ENCODE measurements at places on chromosomes 3 and 15.

DNA sequence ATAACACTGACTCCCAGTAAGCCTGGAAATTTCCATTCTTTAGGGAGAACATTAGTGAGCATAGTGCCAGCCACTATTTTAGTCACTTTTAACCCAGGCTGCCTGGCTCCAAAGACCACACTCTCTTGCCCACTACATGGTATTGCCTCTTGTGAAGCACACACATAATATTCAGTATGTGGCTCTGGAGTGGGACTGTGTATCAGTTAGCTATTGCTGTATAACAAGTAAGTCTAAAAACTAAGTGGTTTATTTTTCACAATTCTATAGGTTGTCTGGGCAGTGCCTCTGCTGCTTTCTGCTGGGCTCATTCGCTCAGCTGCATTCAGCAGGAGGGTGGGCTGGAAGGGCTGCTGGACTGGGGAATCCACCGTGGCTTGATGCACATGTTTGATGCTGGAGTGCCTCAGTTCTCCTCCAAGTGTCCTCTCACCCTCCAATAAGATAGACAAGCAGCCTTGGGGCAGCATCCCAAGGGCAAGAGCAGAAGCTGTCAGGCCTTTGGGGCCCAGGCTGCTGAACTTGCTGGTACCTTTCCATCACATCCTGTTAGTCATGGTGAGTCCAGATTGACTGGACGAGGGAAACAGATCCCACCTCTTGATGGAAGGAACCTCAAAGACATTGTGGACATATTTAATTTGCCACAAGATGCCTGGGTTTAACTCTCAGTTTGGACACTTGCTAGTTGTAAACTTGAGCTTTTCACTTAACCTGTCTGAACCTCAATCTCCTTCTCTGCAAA, 66.6 kb upstream of the TLE3 start:
- no peak for DNase-seq

GRCh38 chr3:126419886-126420786, 25.4 kb downstream of the CFAP100 start:
- DNase-seq: no peak

GRCh38 chr3:127632035-127632820, 3.2 kb downstream of the PODXL2 start:
- DNase-seq: no peak

DNA sequence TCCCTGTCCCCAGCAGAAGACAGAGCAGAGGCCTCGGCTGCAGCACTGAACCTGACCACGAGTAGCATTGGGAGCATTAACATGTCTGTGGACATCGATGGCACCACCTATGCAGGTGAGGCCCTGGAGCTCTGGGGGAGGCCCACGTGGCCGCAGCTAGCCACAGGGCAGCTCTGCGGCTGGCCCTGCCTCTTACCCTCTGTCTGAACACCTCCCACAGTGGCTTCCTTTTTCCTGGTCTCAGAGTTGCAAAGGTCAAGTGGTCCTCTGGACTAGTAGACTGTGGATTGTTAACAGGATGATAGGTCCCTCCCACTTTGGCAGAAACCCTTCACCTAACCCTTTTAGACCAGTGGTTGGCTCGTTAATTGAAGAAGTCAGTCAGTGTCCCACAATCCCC, 22.5 kb upstream of the CLK3 start:
- DNase-seq: no peak

DNA sequence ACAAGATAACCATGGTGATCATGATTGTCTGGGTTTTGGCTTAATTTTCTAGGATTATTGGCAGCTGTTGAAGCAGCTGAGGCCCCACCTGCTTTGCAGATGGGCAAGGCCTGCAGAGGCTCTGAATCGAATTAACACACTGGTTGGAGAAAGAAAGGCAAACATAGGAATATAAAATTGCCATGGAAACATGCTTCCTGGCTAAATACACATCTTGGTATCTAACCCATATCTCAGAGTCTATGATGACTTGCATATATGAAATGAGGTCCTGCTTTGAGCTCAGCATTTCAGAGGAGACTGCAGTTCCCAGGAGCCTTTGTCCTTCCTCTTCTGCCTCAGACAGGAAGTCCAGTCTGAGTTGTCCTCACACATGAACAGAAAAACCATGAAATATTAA, 24.3 kb upstream of the SV2B start:
- DNase-seq: no peak

DNA sequence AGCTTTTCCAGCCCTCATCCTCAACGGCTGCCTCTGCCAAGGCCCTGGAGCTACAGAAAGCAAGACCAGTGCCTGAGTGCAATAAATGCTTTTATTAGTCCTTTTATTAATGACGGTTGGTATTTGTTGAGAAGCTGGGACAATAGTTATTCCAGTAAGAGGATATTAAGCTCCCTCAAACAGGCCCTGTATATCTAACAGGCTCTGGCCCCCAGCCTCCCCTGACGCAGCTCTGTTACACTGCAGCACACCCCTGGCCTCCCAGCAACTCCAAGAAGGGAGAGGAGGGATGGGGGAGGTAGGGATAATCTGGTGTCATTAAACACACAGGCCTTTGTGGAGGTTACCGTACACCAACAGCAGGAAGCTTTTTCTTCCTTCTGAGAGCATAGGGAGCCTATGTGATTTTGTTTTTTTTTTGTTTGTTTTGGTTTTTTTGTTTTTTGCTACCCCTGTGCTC, 30.8 kb upstream of the MAGEF1 start:
- no peak for DNase-seq
